ENCODE measurements at places on chromosomes 2 and 18. TPM values are rescaled to one million over a fixed set of nuclear protein-coding genes. Genes with fewer than 3 reads are reported as not detected.

Gene LGALSL
- total RNA-seq: 5.0 TPM

Gene ALPG
- total RNA-seq: not detected

Gene UGT1A10
- total RNA-seq: not detected

Gene CD28
- not detected for total RNA-seq

Gene C2orf78
- total RNA-seq: 0.45 TPM

Gene DOCK10
- total RNA-seq: 22.8 TPM

Gene SERPINB11
- not detected for total RNA-seq

Gene SNTG2
- not detected for total RNA-seq

DNA sequence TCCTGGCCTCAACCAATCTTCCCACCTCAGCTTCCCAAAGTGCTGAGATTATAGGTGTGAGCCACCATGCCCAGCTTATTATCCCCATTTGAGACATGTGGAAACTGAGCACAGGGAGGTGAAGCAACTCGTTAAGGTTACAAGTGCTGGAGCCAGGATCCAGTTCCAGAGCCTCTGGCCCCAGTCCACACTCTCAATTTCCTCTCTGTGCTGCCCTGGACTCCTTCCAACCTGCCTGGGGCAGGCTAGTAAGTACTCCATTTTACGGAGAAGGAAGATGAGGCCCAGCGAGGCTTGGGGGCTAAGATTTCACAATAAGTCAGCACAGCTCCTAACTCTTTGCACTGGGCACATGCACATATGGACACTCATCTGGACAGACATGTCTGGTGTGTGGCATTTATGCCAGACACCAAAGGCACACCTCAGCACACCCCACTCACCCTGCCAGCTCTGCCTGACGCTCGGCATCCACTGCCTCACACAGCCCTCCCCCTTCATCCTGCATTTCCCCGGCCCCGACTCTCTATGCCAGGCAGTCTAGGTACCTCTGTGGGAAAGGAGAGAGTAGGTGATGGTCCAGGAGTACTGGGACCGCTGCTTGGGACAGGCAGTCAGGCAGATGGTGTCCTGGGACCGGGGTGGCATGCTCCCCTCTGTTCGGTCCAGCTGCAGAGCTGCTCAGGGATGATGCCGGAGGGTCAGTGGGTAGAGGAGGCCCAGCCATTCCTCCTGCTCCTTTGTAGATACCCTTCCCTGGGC lies 20.5 kb downstream of the CFAP65 start:
- no peak for DNase-seq

DNA sequence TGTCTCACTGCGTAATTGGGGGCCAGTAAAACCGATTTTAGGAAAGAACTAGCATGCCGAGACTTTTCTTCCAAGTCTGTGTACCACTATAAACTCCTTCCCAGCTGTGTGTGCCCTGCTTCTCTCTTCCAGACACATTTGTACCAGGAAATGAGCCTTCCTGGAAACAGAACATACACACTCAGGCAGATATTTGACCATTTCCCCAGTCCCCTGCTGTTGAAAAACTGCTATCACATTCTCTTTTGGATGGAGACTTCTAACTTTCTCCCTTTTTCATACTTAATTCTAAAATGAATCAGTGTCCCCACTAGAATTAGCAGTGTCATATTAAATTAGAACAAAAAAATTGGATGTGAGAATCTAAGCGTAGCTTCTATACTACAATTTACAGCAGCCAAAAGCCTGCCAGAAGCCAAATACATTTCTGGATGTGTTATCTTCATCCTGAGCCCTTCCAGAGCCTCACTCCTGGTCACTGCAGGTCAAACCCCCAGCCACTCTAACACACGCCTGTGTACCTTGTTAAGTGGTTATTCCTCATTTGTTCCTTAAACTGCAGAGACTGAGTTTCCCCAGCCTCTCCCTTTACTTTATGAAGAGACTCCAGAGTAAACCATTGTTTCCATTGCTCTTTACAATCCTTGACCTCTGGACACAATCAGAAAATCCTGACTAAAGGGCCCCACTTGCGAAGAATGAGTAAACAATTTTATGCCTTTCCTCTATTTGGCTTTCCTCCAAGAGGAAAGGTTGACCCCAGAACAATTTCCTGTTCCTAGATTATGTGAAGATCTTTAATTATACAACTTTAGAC lies 20.4 kb downstream of the DSG4 start:
- DNase-seq: no peak

DNA sequence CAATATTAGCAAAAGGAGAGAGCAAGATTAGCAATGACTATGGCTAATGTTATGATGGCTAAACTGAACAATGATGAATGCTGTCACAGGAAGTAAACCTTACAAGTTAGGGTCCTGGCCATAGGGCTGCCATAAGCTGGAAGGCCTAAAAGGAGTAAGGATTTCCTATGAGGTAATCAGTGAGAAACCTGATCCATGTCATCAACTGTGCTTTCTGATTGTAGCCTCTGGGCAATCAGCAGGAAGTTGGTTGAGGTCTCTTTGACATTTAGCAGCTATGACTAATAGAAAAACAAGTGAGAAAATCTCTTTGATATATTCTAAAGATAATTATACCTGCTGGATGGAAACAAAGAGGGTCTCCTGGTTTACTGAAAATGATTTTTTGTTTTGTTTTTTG lies 193.0 kb downstream of the RAB3GAP1 start:
- DNase-seq: peak; percentile 44

GRCh38 chr18:5466256-5466655 lies 77.5 kb downstream of the EPB41L3 start:
- DNase-seq: peak; percentile 16

- DNase-seq: no peak
Measured at GRCh38 chr18:55932675-55933074, 344.7 kb upstream of the TCF4 start.

DNA sequence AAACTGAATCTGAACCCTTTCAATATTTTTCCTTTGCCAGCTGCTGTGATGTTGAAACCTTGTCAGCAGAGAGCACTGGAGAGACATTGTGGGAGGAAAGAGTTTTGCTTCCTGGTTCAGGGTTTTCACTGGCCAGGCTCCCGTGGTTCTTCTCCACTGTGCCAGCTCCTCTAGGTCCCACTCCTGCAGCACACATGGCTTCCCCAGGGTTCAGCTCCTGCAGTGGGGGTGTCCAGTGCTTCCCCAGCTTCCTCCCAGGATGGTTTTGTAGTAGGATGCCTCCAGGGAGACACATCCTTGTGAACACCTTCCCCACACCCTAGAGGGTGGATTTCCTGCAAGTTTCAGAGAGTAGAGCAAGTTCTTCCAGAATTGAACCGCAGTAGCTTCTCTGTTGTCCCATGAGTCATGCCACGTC lies 24.0 kb upstream of the SULT1C3 start:
- DNase-seq: peak; percentile 45

DNA sequence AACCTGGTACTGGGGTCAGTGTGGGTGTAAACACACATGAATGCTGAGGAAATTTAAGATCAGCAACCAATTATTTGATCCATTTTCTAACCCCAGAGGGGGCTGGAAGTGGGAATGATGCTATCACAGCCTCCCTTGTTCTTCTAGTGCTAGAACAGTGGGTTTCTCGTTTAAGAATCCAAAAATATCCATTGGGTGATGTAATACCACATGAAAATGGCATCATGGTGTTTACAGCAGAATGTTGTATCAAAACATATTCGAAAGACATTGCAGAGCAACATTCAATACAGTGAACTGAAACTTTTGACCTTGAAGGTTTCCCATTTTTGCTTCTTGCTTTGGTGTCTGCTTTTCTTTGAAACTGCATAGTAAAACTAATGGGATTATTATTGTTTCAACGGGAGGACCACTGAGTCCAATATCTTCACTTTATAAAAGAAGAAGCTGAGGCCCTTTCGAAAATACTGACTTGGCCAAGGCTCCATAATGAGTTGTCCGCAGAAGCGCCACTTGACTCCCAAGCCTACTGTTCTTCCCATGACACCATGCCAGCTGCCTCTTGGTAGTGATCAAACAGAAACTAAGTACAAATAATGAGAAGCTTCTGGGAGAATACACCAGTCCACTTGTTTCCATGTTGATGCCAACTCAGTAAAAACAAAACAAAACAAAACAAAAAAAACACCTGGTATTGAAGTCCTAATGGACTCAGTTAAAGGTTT lies 106.1 kb downstream of the COLEC12 start:
- DNase-seq: no peak

GRCh38 chr18:28041366-28041765 lies 135.6 kb downstream of the CDH2 start:
- peak; percentile 14 for DNase-seq

DNA sequence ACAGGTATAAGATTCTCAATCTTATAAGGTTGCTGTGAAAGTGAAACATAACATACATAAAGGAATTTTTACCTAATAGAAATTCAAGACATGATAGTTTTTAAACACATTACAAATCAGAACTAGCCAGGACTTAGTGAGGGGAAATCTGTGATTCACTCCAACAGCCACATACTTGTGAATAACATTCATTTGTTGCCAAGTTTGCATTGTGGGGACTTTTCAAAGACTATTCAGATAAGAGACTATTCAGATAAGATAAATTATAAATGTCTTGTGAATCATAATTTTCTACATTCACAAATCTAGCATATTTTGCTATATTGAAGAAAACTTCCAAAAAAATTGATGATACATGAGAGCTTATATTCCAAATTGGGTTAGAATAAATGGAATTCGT lies 345.3 kb upstream of the CDH20 start:
- no peak for DNase-seq

DNA sequence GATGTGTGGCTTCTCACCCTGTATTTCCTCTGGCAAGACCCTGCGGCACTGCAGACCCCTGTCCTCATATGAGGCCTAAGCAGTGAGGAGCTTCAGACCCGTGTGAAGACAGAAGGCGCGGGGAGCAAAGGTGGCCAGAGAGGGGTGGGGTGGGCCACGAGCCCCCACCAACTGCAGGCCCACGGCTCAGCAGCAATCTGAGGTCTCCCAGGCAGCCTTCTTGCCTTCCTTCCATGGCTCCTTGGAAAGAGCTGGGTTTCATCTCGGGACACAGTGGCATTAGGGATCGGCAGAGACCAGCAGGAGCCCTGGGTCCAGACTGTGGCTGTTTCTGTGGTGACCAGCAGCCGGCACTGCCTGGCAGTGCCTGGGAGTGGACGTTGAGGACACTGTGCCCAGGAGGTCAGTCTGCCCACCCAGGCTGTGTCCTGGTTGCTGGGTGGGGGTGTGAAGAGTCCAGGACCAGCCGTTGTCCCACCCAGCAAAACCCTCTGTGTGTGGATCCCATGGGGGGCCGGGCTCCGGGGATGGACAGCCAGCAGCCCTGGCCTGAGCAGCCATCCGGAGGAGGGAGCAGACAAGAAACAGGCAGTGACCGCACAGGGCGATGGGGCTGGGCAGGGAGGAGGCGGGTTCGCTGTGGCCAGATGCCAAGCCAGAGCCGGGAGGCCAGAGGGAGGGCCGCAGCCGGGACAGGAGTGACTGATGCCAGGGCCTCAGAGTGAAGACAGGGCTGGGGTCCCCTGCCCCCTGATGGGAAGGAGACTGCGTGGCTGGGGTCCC lies 73.8 kb downstream of the RRM2 start:
- DNase-seq: no peak

GRCh38 chr2:215171151-215171550 lies 32.7 kb upstream of the ABCA12 start:
- peak; percentile 50 for DNase-seq

DNA sequence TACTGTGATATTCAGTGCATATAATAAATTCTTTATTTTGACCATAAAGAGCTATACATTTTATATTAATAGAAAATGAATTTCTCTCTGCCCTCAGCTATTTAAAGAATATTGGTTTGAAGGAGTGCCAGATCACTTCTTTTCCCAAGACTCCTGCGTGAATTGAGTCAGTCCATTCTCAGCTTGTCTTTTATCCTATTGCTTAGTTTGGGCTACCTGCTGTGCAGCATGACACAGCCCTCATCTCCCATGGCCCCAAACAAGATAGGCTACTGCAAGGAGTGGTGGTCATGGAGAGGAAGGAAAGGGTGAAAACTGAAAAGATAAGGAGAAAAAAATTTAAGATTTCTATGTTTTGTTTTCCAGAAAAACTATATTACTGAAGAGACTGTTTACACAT lies 10.1 kb upstream of the FBXO11 start:
- no peak for DNase-seq

GRCh38 chr18:69617888-69618287 lies 217.2 kb downstream of the DOK6 start:
- no peak for DNase-seq

- DNase-seq: no peak
Measured at GRCh38 chr2:238942080-238942725, 94.3 kb downstream of the TWIST2 start.

DNA sequence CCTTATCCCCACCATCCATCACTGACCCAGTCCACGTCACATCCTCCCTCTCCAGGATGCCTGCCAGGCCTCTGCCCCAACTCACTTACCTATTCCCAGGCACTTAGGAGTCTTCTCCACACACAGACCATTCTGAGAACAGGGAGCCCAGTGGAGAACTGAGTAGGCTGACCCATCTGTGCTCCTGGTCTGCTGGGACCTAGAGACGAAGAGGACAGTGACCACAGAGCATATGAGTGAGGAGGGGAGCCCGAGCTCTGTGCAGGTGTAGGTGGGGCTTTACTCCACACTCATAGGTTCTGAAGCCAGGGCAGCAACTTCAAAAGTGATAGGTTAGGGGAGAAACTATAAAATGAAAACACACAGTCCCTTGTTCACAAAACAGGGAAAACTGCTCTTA lies 130.0 kb downstream of the NDUFA10 start:
- DNase-seq: no peak

DNA sequence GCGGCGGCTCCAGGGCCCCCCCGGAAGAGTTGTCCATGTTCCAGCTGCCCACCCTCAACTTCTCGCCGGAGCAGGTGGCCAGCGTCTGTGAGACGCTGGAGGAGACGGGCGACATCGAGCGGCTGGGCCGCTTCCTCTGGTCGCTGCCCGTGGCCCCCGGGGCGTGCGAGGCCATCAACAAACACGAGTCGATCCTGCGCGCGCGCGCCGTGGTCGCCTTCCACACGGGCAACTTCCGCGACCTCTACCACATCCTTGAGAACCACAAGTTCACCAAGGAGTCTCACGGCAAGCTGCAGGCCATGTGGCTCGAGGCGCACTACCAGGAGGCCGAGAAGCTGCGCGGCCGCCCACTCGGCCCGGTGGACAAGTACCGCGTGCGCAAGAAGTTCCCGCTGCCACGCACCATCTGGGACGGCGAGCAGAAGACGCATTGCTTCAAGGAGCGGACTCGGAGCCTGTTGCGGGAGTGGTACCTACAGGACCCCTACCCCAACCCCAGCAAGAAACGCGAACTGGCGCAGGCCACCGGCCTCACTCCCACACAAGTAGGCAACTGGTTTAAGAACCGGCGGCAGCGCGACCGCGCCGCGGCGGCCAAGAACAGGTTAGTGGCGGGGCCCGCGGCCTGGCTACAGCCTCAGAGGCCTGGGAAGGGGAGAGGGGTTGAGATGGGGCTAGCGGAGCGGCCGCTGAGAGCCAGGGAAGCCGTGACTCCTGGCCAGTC lies 965 bp downstream of the SIX3 start:
- no peak for DNase-seq

DNA sequence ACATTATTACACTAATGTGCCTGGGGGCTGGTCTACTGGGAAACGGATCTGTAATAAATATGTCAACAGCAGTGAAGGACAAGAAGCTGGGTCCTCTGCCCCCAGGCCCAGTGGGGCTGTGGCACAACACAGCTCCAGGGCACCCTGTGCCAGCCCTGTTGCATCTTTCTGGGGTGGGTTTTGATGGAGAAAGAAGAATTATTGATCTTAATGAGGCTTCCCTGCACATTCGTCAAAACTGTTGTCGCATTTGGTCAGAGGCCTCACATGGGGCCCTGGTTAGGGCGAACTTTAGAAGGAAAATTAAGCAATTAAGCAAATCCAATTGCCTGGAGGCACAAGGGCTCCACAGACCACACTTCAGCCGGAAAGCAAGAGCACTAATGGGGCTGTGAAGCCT lies 30.0 kb upstream of the TWIST2 start:
- no peak for DNase-seq
